ENCODE measurements at places on chromosomes 11 and 22. TPM values are rescaled to one million over a fixed set of nuclear protein-coding genes. Genes with fewer than 3 reads are reported as not detected.
A peak's percentile ranks its signal among the peaks of the same experiment; 100 is the strongest.

DNA sequence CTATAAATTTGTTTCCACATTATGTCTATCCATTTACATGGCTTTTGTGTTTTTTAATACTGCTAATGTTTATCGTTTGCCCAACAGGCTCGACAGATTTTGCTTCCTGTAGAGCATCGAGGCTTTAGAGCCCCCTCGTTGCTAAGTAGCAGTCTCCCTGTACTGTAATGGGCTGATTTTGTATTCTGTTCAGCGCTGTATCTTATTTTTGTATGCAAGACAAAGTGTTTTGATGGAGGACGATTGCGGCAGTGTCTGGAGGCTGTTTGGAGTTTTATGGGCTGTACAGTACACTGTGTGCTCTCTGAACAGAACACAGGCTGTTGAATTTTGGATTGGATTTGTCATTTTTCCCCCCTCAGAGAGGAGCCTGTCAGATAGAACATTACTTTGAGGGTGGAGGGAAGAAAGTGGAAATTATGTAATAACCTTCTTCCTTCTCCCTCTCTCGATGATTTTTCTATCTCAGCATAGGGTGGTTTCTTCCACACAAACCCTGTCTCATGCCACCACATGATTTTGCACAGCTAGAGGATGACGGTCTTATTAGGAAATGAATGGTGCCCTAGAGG is 104.4 kb downstream of the ZBTB16 start:
- DNase-seq, result no peak

- DNase-seq, result no peak
These were observed 187.5 kb upstream of the ZBED5 start for GRCh38 chr11:11045156-11045930.

DNA sequence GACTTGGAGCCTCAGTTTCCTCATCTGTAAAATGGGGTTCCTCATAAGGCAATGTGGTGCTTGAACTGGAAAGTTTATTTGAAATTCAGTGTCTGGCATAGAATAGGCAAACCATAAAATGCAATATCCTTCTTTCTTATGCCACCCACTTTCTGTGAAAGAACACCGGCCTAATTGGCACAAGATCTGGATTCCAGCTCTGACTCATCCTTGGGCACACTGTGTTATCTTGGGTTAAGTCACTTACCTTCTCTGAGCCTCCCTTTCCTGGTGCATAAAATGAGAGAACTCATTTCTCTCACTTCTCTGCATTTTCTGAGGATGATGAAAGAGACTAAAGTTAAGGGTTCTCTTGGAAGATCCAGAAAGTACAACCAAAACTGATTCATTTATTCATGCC is 5.1 kb downstream of the INSC start:
- no peak for DNase-seq

DNA sequence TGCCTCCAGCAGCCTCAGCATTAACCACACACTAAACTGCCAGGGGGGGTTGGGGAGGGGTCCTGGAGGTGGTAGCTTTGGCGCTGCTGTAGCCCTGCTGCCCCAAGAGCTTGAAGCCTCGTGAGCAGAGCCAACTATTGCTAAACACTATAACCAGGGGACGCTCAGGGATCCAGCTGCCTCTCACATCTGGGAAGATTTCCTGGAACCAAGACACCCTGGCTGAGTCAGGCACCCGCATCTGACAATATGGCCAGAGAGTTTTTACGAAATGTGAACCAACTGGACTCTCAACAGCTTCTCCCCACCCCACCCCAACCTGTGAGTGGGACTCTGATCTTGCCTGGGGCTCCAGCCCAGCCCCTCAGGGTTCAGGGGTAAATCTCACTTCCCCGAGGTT is 14.3 kb downstream of the C1QTNF6 start:
- DNase-seq, result peak; percentile 68

GRCh38 chr11:102438311-102439062 is 14.1 kb downstream of the TMEM123 start:
- DNase-seq, result no peak

DNA sequence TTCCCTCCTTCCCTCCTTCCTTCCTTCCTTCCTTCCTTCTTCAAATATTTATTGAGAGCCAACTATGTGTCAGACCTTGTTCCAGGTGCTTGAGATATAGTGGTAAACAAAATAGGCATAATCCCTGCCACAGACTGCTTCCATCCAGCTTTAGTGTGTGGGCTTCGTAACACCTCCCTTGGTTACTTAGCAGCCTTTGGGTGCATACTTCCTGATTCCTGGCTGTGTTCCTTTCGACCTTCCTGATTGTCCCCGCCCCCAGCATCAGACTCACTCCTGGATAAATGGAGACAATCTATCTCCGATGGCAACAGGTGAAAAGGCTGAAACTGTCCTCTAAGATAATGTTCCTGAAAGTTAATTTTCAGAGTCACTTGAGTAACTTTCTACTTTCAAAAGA is 13.5 kb downstream of the CCDC81 start:
- no peak for DNase-seq

HBE1 gene
- not detected for total RNA-seq

Data from Right ventricle myocardium superior (tissue), 1 donor.